H9 (cell line): ENCODE measurements at places on chromosomes 12 and 14. TPM values are rescaled to one million over a fixed set of nuclear protein-coding genes. Genes with fewer than 3 reads are reported as not detected.

GRCh38 chr14:101776344-101776743 is 14.8 kb downstream of the PPP2R5C start:
- peaks cover 15% of the 10 kb centered on the region; the same call in 1 of the 2 replicates for H3K27me3 ChIP-seq
- DNase-seq = no peak
- H3K36me3 ChIP-seq = no peaks in the 10 kb centered on the region

Gene RARG
- 42.6 and 43.7 TPM in 2 replicates for total RNA-seq

DNA sequence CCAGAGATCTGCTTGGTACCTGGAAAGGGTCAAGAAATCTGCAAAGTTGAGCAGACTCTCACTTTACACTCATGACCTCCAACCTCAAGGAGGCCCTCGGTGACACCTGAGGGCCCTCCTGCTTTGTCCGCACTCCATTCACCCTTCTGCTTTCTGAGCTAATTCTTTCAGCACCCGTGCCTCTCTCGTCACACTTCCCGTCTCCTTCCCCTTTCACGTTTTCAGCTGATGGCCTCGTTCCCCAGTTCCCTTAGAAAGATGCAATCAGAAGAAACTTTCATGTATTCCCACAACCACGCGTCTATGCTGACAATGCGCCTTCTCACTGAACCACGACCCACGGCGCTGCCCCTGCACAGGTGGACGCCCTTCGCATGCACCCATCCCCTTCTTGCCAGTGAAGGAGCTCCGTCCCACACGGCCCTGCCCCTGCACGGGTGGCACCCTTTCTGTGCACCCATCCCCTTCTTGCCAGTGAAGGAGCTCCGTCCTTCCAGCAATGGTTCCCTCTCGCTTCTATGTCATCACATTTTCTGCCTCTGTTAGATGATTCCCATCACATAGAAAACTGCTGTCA is 340.1 kb upstream of the FKBP4 start:
- no peaks in the 10 kb centered on the region; the same call in 2 of the 3 replicates for H3K36me3 ChIP-seq
- DNase-seq = no peak
- H3K4me3 ChIP-seq = no peak overlapping the region

Gene TDRD9
- total RNA-seq = not detected in 2 replicates

DNA sequence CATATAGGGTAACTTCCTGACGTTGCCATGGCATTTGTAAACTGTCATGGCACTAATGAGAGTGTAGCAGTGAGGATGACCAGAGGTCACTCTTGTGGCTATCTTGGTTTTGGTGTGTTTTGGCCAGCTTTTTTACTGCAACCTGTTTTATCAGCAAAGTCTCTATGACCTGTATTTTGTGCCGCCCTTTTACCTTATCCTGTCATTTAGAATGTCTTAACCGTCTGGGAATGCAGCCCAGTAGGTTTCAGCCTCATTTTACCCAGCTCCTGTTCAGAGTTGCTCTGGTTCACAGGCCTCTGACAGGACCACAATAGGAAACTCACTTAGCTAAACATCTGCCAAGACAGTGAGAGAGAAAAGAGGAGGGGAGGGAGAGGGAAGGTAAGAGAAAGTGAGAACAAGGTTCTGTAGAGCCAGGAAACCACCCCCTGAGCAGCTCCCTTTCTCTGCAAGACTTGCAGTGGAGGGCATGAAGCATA is 64.8 kb upstream of the PLEKHG3 start:
- H3K27me3 ChIP-seq = no peaks in the 10 kb centered on the region
- peaks cover 4% of the 10 kb centered on the region; the same call in 1 of the 2 replicates for H3K4me1 ChIP-seq
- DNase-seq = no peak
- H3K4me3 ChIP-seq = no peak overlapping the region
- H3K27ac ChIP-seq = peak overlapping the region; percentile 30

Gene DDIT3
- 12.8 and 14.1 TPM in 2 replicates for total RNA-seq

Gene COCH
- total RNA-seq = 25.8 and 26.0 TPM in 2 replicates

- H3K4me1 ChIP-seq = no peaks in the 10 kb centered on the region; the same call in 1 of the 2 replicates
- DNase-seq = no peak
- no peaks in the 10 kb centered on the region; the same call in 2 of the 3 replicates for H3K36me3 ChIP-seq
- no peak overlapping the region for H3K27ac ChIP-seq
Observed at GRCh38 chr12:109639151-109639872, 65.7 kb downstream of the MVK start.

Gene ASCL1
- 0.20 TPM in 1 of 2 replicates, not detected in the other for total RNA-seq

- DNase-seq = no peak
- no peak overlapping the region for H3K27ac ChIP-seq
- H3K4me1 ChIP-seq = no peaks in the 10 kb centered on the region
- no peaks in the 10 kb centered on the region for H3K27me3 ChIP-seq
Observed at GRCh38 chr14:42391146-42391834, 784.6 kb downstream of the LRFN5 start.

Gene A2M
- total RNA-seq = 0.94 and 1.2 TPM in 2 replicates

Gene ALDH1L2
- total RNA-seq = 1.9 and 2.2 TPM in 2 replicates

Gene NGB
- total RNA-seq = 0.11 and 0.26 TPM in 2 replicates

DNA sequence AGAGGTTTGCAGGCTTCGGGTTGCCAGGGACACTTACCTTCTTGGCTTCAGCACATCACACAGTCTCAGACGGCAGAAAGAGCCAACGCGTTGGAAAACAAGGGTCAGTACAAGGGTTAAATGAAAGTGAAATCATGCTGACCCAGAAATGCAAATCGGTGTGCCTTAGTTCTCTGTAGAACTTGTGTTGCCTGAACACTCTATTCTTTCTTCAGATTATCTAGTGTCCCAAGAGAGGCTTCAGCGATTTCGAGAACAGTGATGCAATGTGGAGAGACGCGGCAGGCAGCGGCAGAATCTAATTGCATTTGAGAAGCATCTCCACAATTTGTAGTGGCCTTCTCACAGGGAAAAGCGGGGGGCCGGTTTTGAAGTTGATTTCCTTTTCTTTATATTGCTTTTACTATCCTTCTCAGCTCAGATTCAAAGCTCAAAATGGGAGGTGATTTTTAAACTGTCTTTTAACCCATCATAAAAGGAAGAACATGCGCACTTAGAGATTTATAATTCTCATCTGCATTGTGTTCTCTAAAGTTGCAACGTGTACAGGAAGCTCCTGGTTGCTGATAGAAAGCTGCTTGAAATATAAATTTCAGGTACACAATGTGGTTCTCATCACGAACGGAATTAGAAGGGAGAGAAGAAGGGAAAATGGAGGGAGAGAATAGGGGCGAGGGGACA is 67.8 kb upstream of the EGLN3 start:
- no peak overlapping the region for H3K4me3 ChIP-seq
- no peaks in the 10 kb centered on the region for H3K27me3 ChIP-seq
- H3K36me3 ChIP-seq = no peaks in the 10 kb centered on the region
- no peak overlapping the region for H3K27ac ChIP-seq
- no peak for DNase-seq

Gene TAS2R13
- total RNA-seq = 0.50 and 0.75 TPM in 2 replicates

DNA sequence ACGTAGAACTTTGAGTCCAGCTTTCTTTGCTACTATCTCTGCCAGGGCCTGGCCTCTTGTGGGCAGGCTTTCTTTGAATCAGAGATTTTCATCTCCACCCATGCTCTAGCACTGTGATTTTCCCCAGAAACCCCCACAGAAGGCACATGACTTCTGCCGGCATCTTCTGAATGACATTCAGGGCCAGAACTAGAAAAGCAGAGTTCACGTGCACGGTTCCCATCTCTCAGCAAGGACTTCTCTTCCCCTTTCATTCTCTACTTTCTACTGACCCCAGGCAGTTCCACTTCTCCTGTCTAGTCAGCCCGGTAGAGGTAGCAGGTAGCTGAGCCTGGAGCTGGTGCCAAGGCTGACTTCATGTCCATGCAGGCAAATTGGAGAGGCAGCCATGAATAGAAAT is 26.9 kb downstream of the BATF start:
- H3K27ac ChIP-seq = no peak overlapping the region
- H3K4me3 ChIP-seq = no peak overlapping the region
- DNase-seq = no peak
- H3K4me1 ChIP-seq = no peaks in the 10 kb centered on the region
- no peaks in the 10 kb centered on the region for H3K27me3 ChIP-seq

Gene PTCSC3
- not detected in 2 replicates for total RNA-seq

Gene KRT86
- not detected in 2 replicates for total RNA-seq

- H3K4me3 ChIP-seq = no peak overlapping the region
- H3K4me1 ChIP-seq = no peaks in the 10 kb centered on the region
- H3K27me3 ChIP-seq = no peaks in the 10 kb centered on the region
- no peak overlapping the region for H3K27ac ChIP-seq
Observed at GRCh38 chr12:96719660-96720362, 187.2 kb upstream of the NEDD1 start.

Gene LRP10
- total RNA-seq = 12.7 and 13.3 TPM in 2 replicates

- H3K36me3 ChIP-seq = peaks cover 28% of the 10 kb centered on the region
- H3K4me3 ChIP-seq = no peak overlapping the region
- no peaks in the 10 kb centered on the region for H3K27me3 ChIP-seq
- peak overlapping the region; percentile 83 for H3K27ac ChIP-seq
- no peak for DNase-seq
- H3K4me1 ChIP-seq = peaks cover 25% of the 10 kb centered on the region
Observed at GRCh38 chr12:46259713-46260112, 9.1 kb downstream of the SLC38A1 start.
